ENCODE measurements at places on chromosomes 12 and 14.

- DNase-seq, result no peak
Observed at GRCh38 chr12:126895951-126896913, 1370.7 kb upstream of the TMEM132C start.

- no peak for DNase-seq
Observed at GRCh38 chr14:77554207-77554606, 55.6 kb upstream of the ISM2 start.

DNA sequence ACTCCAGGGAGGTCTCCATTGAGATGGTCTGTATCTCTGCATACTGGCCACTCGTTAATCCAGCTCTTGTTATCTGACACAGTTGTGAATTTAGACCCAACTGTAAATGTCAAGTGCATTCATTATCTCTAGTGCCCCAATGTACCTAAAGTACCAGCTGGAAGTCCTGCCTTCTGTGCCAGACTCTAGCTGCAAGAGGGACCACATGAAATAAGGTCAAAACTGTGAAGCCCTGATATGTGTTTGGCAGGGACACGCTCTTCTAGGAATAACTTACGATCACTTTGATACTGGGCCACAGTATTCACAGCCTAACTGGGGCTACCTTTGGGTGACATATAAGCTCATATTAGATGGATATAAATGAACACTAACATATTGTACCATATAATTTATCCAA, 268.5 kb downstream of the LRIG3 start:
- DNase-seq, result no peak

GRCh38 chr12:56581418-56582145, 48.5 kb downstream of the BAZ2A start:
- DNase-seq, result no peak

DNA sequence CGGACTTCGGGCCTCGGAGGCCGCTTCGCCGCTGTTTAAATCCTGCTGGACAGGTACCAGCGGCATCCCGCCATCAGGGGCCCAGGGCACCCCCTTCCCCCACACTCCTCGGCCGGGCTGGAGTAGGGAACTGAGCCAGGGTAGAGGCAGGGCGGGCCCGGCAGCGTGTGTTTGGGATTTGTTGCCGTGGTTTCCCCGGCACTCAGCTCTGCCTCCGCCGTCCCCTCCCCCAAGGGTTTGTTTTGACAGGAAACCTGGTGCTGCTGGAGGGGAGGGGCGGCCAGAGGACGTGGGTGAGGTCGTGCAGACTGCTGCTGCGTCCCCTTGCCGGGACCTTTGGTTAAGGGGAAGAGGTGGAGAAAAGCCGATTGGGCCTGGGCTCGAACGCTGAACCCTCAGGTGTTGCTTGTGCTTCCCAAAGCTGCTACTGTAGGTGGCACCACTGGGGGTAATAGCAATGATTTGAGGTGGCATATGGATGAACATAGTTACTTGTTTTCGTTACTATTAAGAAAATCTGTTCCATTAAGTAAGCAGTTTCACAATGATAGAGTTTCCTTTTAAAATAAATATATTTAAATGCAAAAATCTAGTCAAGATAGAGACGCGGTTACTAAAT, 778 bp downstream of the TCP11L2 start:
- no peak for DNase-seq

DNA sequence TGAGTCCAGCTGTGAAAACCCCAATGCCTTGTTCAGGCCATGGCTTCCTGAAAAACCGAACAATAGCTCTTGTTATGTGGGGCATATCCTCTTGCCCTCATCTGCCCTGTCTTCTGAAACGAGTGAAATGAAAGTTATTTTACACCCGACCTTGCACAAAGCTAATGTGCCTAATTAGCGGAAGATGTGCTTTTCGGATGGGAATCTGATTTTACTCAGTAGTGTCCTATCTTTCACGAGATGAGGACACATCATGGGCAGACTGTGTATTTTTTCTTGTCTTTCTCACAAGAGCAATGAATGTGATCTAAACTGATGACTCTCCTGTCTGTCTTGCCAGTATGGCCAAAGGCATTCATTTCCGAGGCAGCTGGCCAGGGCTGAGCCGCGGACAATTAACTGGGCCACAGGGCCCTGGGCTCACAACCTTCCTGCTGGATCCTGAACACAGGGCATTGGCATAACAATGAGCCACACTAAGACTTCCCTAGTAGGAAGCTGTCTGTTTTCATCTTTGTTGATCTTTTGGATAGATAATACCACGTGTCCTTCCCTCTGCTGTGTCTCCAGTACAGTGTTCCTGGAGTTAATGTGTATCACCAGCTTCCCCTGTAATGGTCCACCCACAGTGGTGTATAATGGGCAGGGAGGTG, 86.0 kb upstream of the HIF1A start:
- no peak for DNase-seq

- DNase-seq, result no peak
Observed at GRCh38 chr14:83170165-83170564, 1636.5 kb upstream of the SEL1L start.

GRCh38 chr14:70648346-70648745, 6.6 kb downstream of the TTC9 start:
- no peak for DNase-seq

GRCh38 chr14:92962831-92963095, 39.8 kb downstream of the CHGA start:
- DNase-seq, result no peak

- DNase-seq, result no peak
Observed at GRCh38 chr12:15563663-15564062, 225.5 kb downstream of the EPS8 start.

All from astrocyte of the cerebellum (primary cell).